Gastrocnemius medialis (tissue), 4 donors: ENCODE measurements at places on chromosomes 13 and 19.

DNA sequence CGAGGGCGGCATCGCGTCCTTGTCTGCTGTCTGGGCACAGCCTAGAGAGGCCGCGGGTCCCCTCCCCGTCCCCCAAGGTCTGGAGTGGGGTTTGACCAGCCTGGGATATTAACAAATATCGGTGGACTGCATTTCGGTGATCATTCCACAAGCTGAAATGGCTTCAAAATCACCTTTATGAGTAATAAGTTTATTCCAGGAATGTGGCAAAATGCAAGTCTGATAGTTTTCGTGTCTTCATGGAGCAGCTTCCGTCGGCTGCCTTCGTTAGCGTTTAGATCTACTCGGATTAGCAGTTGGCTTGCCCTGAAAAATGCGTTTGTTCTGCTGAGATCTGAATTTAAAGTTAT, 1.1 kb upstream of the GJA3 start:
- no peaks in the 10 kb centered on the region for H3K4me1 ChIP-seq
- no peaks in the 10 kb centered on the region for H3K36me3 ChIP-seq
- DNase-seq, result no peak

- H3K4me3 ChIP-seq, result no peak overlapping the region
- DNase-seq, result no peak
- H3K27ac ChIP-seq, result no peak overlapping the region
- no peaks in the 10 kb centered on the region for H3K36me3 ChIP-seq
Measured at GRCh38 chr13:113063091-113063491, 42.5 kb upstream of the F7 start.

- no peaks in the 10 kb centered on the region for H3K4me1 ChIP-seq
- H3K27me3 ChIP-seq, result no peaks in the 10 kb centered on the region
Measured at GRCh38 chr13:90233933-90234672, 1113.4 kb upstream of the MIR17HG start.

DNA sequence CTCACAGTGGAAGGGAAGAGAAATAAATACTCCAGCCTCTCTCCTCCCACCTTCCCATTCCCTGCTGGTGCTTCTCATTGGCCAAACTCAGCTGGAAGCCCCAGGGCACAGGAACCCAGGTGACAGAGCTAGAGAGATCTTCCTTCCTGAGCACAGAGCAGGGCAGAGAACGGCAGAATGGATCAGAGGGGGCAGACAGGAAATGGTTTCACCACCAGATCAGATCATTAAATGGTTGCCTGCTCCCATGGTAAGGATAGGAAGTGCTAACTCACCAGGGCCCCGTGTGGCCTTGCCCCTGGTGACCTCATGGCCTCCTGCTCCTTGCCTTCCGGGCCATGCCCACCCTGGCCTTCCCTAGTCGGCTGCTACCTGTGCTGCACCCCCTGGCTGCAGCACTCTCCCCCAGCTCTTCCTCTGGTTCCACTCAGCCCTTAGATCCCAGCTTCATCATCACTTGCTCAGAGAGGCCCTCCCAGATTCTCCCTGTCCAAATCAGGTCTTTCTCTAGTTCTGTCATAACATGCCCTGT, 108.7 kb downstream of the DPF1 start:
- DNase-seq, result no peak
- no peaks in the 10 kb centered on the region for H3K27me3 ChIP-seq
- H3K36me3 ChIP-seq, result peaks cover 27% of the 10 kb centered on the region
- H3K27ac ChIP-seq, result no peak overlapping the region
- no peaks in the 10 kb centered on the region for H3K4me1 ChIP-seq

- H3K4me3 ChIP-seq, result no peak overlapping the region
- H3K27ac ChIP-seq, result no peak overlapping the region
- H3K36me3 ChIP-seq, result no peaks in the 10 kb centered on the region
- H3K4me1 ChIP-seq, result no peaks in the 10 kb centered on the region
Measured at GRCh38 chr13:21218351-21219035, 42.0 kb downstream of the MRPL57 start.

- no peak within 1 kb of the TSS for H3K27ac ChIP-seq
- no peak for DNase-seq
- no peaks in the 10 kb centered on the region for H3K27me3 ChIP-seq
- no peaks in the 10 kb centered on the region for H3K4me1 ChIP-seq
- no peaks in the 10 kb centered on the region for H3K36me3 ChIP-seq
- H3K4me3 ChIP-seq, result no peak within 1 kb of the TSS
Measured at GRCh38 chr19:15640294-15640903, at the start of gene CYP4F3. CYP4F3 (plus strand) TSS chr19:15640897; CDS start chr19:15641416, 519 bp downstream.

GRCh38 chr19:366951-367350, 22.4 kb upstream of the MIER2 start:
- H3K4me3 ChIP-seq, result no peak overlapping the region
- DNase-seq, result no peak
- peaks cover 9% of the 10 kb centered on the region for H3K27me3 ChIP-seq
- H3K4me1 ChIP-seq, result no peaks in the 10 kb centered on the region
- H3K36me3 ChIP-seq, result no peaks in the 10 kb centered on the region

GRCh38 chr13:85521657-85522056, 277.6 kb downstream of the SLITRK6 start:
- no peak overlapping the region for H3K4me3 ChIP-seq
- H3K27me3 ChIP-seq, result no peaks in the 10 kb centered on the region
- H3K36me3 ChIP-seq, result no peaks in the 10 kb centered on the region

DNA sequence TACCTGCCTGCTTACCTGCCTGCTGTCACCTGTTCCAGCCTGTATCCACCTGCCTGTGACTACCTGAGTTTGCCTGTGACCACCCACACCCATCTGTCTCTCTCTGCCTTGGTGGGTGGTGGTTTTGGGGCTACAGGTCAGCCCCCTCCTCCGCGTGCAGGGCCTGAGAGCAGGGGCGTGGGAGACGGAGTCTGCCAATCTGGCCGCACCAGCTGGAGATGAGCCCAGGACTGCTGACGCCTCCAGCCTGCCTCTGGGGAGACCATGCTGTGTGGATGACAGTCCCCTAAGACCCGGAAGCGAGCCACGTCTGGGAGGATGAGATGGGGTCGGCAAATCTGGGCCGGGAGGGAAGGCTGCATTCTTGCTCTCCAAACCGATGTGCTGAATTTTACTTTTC, 15.9 kb upstream of the KCTD15 start:
- H3K4me3 ChIP-seq, result no peak overlapping the region
- no peak overlapping the region for H3K27ac ChIP-seq
- DNase-seq, result no peak
- no peaks in the 10 kb centered on the region for H3K36me3 ChIP-seq
- peaks cover 17% of the 10 kb centered on the region for H3K27me3 ChIP-seq
- peaks cover 3% of the 10 kb centered on the region for H3K4me1 ChIP-seq

GRCh38 chr19:11050323-11051114, 38.7 kb upstream of the LDLR start:
- no peak overlapping the region for H3K27ac ChIP-seq
- H3K4me1 ChIP-seq, result no peaks in the 10 kb centered on the region
- no peaks in the 10 kb centered on the region for H3K27me3 ChIP-seq
- H3K36me3 ChIP-seq, result no peaks in the 10 kb centered on the region
- no peak overlapping the region for H3K4me3 ChIP-seq

- H3K4me1 ChIP-seq, result no peaks in the 10 kb centered on the region
- H3K27me3 ChIP-seq, result no peaks in the 10 kb centered on the region
- peaks cover 4% of the 10 kb centered on the region for H3K36me3 ChIP-seq
- H3K4me3 ChIP-seq, result no peak overlapping the region
- DNase-seq, result no peak
Measured at GRCh38 chr13:95723438-95723837, 46.5 kb downstream of the DNAJC3 start.

GRCh38 chr13:24252136-24252535, 57.2 kb upstream of the C1QTNF9 start:
- H3K4me1 ChIP-seq, result no peaks in the 10 kb centered on the region
- H3K4me3 ChIP-seq, result no peak overlapping the region
- H3K36me3 ChIP-seq, result no peaks in the 10 kb centered on the region
- DNase-seq, result no peak

GRCh38 chr19:21028969-21029268, 8.5 kb downstream of the ZNF430 start:
- no peaks in the 10 kb centered on the region for H3K36me3 ChIP-seq
- H3K4me3 ChIP-seq, result no peak overlapping the region
- H3K4me1 ChIP-seq, result no peaks in the 10 kb centered on the region
- no peaks in the 10 kb centered on the region for H3K27me3 ChIP-seq
- DNase-seq, result no peak
- H3K27ac ChIP-seq, result no peak overlapping the region

DNA sequence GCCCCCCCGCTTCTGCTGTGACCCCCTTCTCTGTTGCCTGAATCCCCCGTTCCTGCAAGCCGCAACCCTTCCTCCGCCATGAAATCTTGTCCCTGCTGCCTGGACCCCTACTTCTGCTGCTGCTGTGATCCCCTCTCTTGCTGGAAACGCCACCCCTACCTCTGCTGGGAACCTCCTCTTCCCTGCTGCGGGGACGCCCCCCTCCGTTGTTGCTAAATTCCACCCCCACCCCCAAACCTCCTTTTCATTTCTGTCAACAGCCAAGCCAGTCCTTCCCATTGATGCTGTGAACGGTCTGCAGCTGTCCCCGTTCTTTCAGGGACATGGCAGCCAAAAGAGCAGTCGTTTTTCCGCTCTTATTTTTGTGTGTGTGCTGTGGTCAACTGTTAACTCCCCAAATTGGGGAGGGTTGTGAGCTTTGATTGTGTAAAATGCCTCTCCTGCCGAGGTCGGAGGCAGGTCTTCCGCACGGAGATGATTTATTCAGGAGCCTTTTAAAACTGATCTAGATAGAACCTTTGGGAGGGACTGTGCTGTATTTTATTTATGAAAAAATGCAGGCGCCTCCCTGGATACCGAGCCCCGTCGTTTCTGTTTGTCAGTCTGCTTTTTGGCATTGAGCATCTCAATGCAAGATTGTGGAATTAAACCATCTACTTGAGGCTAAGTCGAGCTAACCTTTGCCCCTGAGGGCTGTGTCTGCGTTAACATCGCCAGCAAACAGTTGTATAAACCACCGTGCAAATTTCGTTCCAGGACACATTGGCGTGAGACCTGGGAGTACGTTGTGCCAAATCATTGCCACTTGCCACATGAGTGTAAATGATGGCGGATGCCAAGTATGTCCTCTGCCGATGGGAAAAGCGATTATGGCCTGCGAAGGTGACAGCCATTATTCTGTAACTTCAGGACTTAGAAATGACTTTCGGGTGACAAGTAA, 27.9 kb upstream of the NDUFS7 start:
- peak overlapping the region; percentile 82 for H3K27ac ChIP-seq
- peaks cover 25% of the 10 kb centered on the region for H3K4me1 ChIP-seq
- no peaks in the 10 kb centered on the region for H3K27me3 ChIP-seq
- peak overlapping the region; percentile 65 for H3K4me3 ChIP-seq
- DNase-seq, result no peak

- no peak overlapping the region for H3K4me3 ChIP-seq
- no peaks in the 10 kb centered on the region for H3K27me3 ChIP-seq
- H3K36me3 ChIP-seq, result no peaks in the 10 kb centered on the region
- DNase-seq, result no peak
Measured at GRCh38 chr13:80591976-80592740, 251.2 kb upstream of the SPRY2 start.

GRCh38 chr13:24910502-24911132, 146.6 kb downstream of the RNF17 start:
- H3K4me1 ChIP-seq, result no peaks in the 10 kb centered on the region
- no peaks in the 10 kb centered on the region for H3K27me3 ChIP-seq
- no peaks in the 10 kb centered on the region for H3K36me3 ChIP-seq
- no peak for DNase-seq
- H3K4me3 ChIP-seq, result no peak overlapping the region

GRCh38 chr13:84980571-84980970, 818.6 kb downstream of the SLITRK6 start:
- no peaks in the 10 kb centered on the region for H3K27me3 ChIP-seq
- no peak for DNase-seq
- no peak overlapping the region for H3K27ac ChIP-seq
- no peaks in the 10 kb centered on the region for H3K4me1 ChIP-seq
- no peak overlapping the region for H3K4me3 ChIP-seq

DNA sequence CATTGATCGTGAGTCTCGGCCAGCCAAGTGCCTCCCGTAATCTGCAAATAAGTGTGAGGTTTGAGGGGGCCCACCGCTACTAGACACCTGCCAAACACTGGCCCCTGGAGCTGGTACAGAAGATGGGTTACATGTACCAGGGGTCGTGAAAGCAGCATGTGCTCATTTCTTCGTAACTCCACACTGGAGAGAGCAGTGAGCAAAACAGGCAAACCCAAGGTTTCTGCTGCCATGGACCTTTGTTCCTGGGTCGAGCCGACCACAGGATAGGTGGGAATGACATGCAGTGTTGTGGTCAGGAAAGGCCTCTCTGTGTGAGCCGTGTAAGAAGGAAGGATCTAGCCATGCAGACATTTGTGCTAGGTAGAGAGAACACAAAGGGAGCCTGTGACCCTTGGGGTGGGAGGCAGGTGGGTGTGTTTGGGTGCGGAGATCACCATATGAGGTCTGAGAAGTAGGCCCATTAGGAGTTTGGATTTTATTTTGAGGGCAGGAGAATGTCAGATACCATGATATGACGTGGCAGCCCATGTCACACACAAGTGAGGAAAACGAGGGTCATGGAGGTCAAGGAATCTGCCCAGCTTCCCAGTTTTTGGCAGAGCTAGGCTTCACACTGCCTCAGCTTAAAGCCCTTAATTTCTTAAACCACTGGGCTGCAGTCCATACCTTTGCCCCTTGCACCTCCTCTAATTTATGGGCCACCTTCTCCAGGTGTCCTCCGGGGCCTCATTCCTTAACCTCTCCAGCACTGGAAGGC, 919 bp downstream of the GTF3A start:
- no peak for DNase-seq
- peaks cover 30% of the 10 kb centered on the region for H3K4me1 ChIP-seq
- H3K27me3 ChIP-seq, result no peaks in the 10 kb centered on the region
- peak overlapping the region; percentile 80 for H3K4me3 ChIP-seq
- H3K27ac ChIP-seq, result peak overlapping the region; percentile 97
- H3K36me3 ChIP-seq, result no peaks in the 10 kb centered on the region

GRCh38 chr19:5900976-5901375, 2.6 kb downstream of the NDUFA11 start:
- peaks cover 13% of the 10 kb centered on the region for H3K36me3 ChIP-seq
- DNase-seq, result no peak
- no peak overlapping the region for H3K4me3 ChIP-seq
- H3K27me3 ChIP-seq, result no peaks in the 10 kb centered on the region
- peaks cover 9% of the 10 kb centered on the region for H3K4me1 ChIP-seq

GRCh38 chr13:91355826-91356710, 8.6 kb downstream of the MIR17HG start:
- DNase-seq, result no peak
- H3K4me1 ChIP-seq, result peaks cover 8% of the 10 kb centered on the region
- H3K27me3 ChIP-seq, result no peaks in the 10 kb centered on the region
- no peak overlapping the region for H3K27ac ChIP-seq

DNA sequence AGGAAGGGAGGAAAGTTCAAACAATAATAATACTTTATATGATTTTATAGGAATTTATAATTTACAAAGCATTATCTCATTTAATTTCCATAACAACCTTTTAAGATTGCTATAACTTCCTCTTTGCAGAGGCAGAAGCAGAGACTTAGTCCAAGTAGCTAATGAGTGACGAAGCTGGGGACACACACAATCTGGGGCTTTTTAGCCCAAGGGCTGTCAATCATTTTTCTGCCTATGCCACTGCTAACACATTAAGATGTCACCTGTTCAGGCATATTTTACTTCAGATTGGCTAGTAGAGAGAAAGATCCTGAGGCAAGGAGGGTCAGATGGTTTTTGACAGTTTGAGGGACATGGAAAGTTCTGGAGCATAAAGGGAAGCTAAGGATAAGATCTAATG, 12.6 kb downstream of the SCEL start:
- no peaks in the 10 kb centered on the region for H3K27me3 ChIP-seq
- no peak for DNase-seq
- H3K36me3 ChIP-seq, result no peaks in the 10 kb centered on the region
- H3K4me3 ChIP-seq, result no peak overlapping the region
- H3K4me1 ChIP-seq, result peaks cover 5% of the 10 kb centered on the region
